ENCODE measurements at places on chromosomes 12 and 14. TPM values are rescaled to one million over a fixed set of nuclear protein-coding genes. Genes with fewer than 3 reads are reported as not detected.

GRCh38 chr14:53964249-53964648 lies 7.6 kb upstream of the BMP4 start:
- no peaks in the 10 kb centered on the region for H3K36me3 ChIP-seq
- DNase-seq, result no peak
- H3K4me3 ChIP-seq, result no peak overlapping the region
- H3K27ac ChIP-seq, result no peak overlapping the region

DNA sequence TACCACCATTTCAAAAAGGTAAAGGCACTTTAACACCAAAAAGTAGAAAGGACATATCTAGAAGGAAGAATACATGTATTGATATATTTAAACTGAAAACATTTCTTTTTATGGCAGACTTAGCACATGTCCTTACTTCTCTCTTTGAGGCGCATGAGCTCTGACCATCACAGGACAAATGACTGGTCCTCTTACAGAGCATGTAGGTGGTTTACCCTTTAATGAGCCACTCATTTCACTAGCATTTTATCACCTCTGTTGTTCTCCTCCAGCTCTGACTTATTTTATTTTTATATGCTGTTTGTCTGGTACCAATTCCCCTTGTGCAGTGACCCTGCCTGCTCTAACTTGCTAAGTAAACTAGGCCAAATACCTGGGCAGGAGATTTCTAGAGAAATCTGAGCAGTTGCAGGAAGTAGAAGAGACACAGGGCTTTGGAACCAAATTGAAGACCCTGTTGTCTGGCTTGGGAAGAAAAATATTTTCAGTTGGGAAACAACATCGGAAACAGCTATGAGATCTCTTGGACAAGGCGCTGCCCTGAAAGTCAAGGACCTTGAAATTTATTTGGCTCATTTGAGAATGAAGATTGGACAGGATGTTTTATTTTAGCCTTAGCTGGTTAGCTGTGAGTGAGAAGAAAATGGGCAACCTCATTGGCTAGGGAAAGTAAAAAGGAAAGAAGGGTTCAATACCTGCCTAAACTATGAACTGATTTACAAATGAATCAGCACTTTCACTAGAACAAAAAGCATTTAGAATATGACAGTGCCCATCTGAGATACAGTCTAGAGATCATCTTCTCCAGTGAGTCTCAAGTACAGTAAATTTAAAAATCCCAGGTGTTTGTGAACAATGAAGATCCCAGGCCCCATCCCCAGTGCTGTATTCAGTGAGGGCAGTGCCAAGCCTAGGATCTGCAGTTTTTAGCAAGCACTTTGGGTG lies 374.4 kb downstream of the ZFP36L1 start:
- H3K27me3 ChIP-seq, result no peaks in the 10 kb centered on the region
- H3K4me3 ChIP-seq, result no peak overlapping the region
- no peak for DNase-seq
- H3K27ac ChIP-seq, result no peak overlapping the region
- H3K4me1 ChIP-seq, result peaks cover 3% of the 10 kb centered on the region

DNA sequence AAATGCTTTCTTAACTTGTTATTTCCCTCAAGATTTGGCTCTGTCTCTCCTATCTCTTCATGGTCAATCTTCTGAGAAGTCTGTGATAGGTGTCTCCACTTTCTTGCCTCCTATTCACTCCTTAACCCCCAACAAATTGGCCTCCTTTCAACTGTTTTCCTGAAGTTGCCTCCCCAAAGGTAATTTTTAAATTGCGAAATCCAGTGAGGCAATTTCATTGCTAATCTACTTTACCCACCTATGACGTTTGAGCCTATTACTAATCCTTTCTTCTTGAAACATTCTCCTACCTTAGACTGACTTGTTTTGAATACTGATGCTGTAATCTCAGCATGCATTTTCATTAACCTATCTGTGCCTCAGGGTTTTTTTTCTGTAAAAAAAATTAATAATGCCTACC lies 6.0 kb upstream of the KCNH5 start:
- H3K4me3 ChIP-seq, result no peak overlapping the region
- H3K27ac ChIP-seq, result no peak overlapping the region
- H3K36me3 ChIP-seq, result no peaks in the 10 kb centered on the region
- DNase-seq, result no peak
- peaks cover 38% of the 10 kb centered on the region for H3K27me3 ChIP-seq
- peaks cover 2% of the 10 kb centered on the region for H3K4me1 ChIP-seq

- H3K36me3 ChIP-seq, result no peaks in the 10 kb centered on the region
- H3K27me3 ChIP-seq, result no peaks in the 10 kb centered on the region
- no peak overlapping the region for H3K4me3 ChIP-seq
- no peaks in the 10 kb centered on the region for H3K4me1 ChIP-seq
- H3K27ac ChIP-seq, result no peak overlapping the region
Observed at GRCh38 chr14:41016213-41016612, 590.5 kb upstream of the LRFN5 start.

- peaks cover 16% of the 10 kb centered on the region for H3K4me1 ChIP-seq
- peaks cover 7% of the 10 kb centered on the region for H3K36me3 ChIP-seq
- no peak overlapping the region for H3K27ac ChIP-seq
- H3K4me3 ChIP-seq, result no peak overlapping the region
Observed at GRCh38 chr12:53577941-53578352, 48.2 kb downstream of the ATF7 start.

DNA sequence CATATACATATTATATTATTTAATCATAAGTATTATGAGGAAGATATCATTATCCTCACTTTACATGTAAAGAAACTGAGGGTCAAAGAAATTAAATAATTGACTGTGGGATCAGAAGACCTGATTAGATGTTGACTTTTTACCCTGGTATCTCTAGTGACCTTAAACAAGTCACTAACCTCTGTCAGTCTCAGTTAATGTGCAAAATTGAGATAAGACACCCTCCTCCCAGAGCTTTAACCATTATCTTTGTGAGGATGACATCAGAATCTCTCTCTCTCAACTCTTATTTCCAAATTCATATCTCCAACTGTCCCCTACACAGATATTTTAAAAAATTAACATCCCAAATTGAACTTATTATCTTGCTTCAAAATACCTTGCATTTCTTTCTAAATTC lies 177.8 kb downstream of the KLHL28 start:
- H3K4me1 ChIP-seq, result no peaks in the 10 kb centered on the region
- H3K4me3 ChIP-seq, result no peak overlapping the region
- H3K27ac ChIP-seq, result no peak overlapping the region
- no peaks in the 10 kb centered on the region for H3K36me3 ChIP-seq

DNA sequence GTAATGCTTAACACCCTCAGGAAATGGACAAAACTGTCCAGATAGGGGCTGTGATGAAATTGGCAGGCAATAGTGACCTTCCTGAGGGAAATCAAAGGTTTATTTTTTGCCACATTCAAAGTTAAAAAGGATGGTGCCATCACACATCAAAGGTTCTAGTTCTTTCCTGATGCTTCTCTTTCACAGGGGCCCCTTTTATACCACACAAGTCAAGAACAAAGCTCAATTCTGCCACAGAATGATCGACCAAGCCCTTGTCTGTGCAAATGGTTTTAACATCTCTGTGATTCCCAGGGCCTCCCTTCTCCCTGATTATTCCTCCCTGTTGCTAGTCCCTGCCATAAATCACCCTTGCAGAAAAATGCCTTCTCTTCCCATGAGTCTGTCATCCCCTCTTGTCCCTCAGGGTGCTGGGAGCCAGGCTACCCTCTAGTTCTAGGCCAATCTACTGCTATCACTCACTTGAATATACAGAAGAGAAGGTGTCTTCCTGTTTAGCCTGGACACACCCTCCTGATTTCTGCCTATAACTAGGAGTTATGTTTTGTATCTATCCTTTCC lies 22.7 kb downstream of the SMCO2 start:
- H3K27ac ChIP-seq, result no peak overlapping the region
- no peaks in the 10 kb centered on the region for H3K27me3 ChIP-seq
- H3K4me3 ChIP-seq, result no peak overlapping the region
- H3K4me1 ChIP-seq, result peaks cover 12% of the 10 kb centered on the region
- no peaks in the 10 kb centered on the region for H3K36me3 ChIP-seq
- no peak for DNase-seq

DNA sequence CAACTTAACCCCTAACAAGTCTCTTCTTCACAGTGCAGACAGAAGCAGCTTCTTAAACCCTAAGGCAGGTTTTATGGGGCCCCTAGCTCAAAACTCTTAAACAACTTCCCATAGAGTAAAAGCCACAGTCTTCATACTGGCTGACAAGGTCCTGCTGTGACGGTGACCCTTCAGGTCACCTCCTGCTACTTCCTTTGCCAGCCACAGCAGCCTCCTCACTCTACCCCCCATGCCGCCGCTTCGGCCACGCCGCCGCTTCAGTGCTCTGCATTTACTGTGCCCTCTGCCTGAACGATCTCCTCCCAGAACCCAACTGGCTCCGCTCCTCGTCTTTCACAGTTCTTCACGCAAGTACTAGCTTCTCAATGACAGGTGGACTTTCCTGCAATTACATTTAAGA lies 45.5 kb downstream of the ACADS start:
- no peaks in the 10 kb centered on the region for H3K27me3 ChIP-seq
- H3K27ac ChIP-seq, result no peak overlapping the region
- H3K36me3 ChIP-seq, result peaks cover 27% of the 10 kb centered on the region
- no peak for DNase-seq

GRCh38 chr12:124047045-124047566 lies 74.1 kb downstream of the ZNF664 start:
- no peak overlapping the region for H3K27ac ChIP-seq
- no peak for DNase-seq
- H3K36me3 ChIP-seq, result peaks cover 14% of the 10 kb centered on the region

GRCh38 chr12:115491511-115492250 lies 785.8 kb downstream of the MED13L start:
- H3K4me1 ChIP-seq, result no peaks in the 10 kb centered on the region
- no peak overlapping the region for H3K27ac ChIP-seq
- H3K36me3 ChIP-seq, result no peaks in the 10 kb centered on the region
- DNase-seq, result no peak

GRCh38 chr14:76774821-76775694 lies 13.8 kb downstream of the VASH1 start:
- no peak overlapping the region for H3K27ac ChIP-seq
- H3K4me3 ChIP-seq, result no peak overlapping the region
- no peaks in the 10 kb centered on the region for H3K27me3 ChIP-seq

The CCND2 gene
- 158 TPM for total RNA-seq
